ENCODE measurements at places on chromosomes 7 and 10.
A peak's percentile ranks its signal among the peaks of the same experiment; 100 is the strongest.

- no peak for DNase-seq
Observed at GRCh38 chr7:115145512-115145911, 223.6 kb downstream of the MDFIC start.

DNA sequence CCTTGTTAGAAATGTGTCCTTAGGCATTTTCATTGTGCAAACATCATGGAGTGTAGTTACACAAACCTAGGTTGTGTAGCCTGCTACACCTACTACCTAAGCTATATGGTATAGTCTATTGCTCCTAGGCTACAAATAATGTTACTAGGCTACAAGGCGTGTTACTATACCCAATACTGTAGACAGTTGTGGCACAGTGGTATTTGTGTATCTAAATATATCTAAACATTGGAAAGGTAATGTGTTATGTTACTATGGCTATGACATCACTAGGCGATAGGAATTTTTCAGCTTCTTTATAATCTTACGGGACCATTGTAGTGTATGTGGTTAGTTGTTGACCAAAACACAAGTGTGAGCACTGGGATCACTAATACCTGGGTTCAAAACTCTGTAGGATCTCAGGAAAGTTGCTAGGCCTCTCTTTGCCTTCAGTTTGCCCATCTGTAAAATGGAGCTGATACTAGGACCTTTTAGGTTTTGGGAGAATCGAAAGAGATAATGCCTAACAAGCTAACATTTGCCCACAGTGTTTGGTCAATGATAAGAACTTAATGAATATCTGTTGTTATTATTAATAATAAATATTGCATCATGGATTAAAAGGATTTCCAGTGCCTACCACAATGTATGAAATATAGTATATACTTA lies 2.7 kb downstream of the BICC1 start:
- no peak for DNase-seq

DNA sequence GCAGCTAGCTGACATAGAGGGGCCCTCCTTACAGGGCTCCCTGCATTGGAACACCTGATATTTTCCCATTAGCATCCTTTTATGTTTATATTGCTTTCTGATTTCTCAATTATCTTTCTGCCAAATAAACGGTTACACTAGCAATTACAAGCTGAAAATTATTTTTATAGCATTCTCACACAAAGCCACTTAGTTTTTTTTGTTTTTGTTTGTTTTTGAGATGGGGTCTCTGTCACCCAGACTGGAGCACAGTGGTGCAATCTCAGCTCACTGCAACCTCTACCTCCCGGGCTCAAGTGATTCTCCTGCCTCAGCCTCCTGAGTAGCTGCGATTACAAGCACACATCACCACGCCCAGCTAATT lies 9.9 kb upstream of the ZC3HAV1 start:
- no peak for DNase-seq

DNA sequence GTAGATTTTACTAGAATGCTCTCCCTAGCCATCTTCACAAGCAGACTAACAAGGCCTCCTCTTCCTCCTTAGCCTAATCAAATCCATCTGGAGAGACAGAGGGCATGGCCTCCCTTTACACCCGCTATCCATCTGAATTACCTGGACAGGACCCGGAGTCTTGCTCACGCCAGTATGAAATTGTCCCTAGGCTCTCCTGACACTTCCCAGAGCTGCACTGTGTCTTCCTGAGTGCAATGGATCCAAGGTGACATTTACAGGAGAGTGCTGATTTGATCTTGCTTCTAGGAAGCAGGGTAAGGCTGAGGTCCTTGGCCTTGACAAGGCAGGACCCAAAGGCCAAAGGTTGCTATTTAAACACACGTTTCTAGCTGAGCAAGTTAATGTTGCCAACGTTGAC lies 147.8 kb downstream of the HIBADH start:
- no peak for DNase-seq

- no peak for DNase-seq
Observed at GRCh38 chr10:42887734-42888503, 105.3 kb downstream of the BMS1 start.

GRCh38 chr7:79761876-79762429 lies 308.5 kb upstream of the MAGI2 start:
- no peak for DNase-seq

GRCh38 chr7:90715067-90715466 lies 118.9 kb downstream of the CDK14 start:
- no peak for DNase-seq

DNA sequence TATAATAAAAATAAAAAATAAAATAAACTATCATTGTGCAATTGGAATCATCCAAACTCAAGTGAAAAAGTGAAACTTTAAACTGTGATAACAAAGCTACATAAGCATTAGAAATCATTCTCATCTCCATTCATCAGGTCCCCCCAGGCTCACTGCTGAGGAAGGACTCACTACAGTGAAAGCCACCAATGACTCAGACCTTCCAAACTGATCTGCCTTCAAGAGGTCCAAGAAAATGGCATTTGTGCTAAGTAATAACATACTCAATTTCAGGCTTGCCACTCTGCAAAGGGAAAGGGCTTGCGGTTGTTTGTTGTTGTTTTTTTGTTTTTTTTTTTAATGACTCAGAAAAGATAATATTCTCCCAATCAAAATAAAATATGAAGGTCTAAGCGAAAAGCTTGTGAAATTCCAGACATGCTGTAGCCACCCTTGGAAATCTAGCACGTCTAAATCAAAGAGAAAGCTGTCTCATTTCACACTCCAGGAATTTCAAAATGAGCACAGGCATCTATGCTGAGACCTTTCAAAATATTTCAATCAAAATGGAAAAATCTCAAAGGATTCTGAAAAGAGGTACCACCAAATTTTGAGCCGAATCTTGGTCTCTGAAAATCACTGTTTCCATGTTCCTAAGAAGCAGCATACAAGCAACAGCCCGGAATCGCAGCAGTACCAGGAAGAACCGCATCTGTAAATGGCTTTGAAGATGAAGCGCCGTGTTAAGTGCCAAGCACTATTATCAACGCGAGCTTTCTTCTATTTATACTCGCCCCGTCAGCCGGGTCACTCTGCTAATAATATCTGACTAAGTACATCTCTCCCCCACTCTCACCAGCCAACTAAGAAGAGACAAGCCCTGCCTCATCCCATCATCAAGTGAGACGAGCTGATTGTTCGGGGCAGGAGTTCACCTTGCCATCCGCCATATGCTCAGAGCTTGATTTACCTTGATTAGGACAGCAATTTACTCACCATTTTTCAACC lies 13.5 kb downstream of the SFMBT2 start:
- DNase-seq = no peak

GRCh38 chr10:132890301-132890700 lies 52.1 kb downstream of the CFAP46 start:
- DNase-seq = no peak

- DNase-seq = no peak
Observed at GRCh38 chr10:123284022-123284421, 129.8 kb downstream of the BUB3 start.

- no peak for DNase-seq
Observed at GRCh38 chr10:90858461-90858968, 676 bp upstream of the HTR7 start.

GRCh38 chr7:105878746-105879605 lies 2.6 kb upstream of the ATXN7L1 start:
- peak; percentile 71 for DNase-seq

GRCh38 chr7:52462474-52462873 lies 573.0 kb upstream of the POM121L12 start:
- no peak for DNase-seq

DNA sequence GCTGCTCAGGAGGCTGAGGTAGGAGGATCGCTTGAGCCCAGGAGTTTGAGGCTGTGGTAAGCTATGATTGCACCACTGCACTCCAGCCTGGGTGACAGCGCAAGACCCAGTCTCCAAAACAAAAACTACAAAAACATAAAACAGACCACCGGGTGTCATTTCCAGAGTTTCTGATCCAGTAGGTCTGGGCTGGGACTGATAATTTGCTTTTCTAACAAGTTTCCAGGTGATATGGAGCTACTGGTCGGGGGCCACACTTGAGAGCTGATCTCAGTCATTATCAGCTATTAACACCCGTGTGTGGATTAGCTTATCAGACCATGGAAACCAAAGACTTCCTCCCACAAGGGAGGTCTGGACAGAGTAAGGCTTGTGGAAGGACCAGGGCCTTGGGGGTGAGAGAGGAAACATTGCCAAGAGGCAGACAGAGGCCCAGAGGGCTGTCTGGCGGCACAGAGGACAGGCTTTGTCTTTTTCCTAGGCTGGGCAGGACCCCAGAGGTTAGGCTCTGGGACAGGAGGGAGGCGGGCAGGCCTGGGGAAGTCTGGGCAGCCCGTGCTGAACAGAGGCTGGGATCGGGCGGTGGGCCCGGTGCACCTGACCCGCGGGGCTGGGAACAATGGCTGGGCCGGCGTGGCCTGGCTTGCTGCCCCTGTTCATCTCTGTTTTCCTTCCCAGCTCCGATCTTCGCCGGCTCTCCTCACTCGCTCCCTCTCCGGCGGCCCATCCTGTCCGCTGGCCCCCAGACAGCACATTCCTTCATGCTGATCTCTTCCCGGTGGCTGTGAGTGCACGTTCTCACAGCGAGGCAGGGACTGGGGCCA lies 25.2 kb downstream of the TMEM270 start:
- no peak for DNase-seq

DNA sequence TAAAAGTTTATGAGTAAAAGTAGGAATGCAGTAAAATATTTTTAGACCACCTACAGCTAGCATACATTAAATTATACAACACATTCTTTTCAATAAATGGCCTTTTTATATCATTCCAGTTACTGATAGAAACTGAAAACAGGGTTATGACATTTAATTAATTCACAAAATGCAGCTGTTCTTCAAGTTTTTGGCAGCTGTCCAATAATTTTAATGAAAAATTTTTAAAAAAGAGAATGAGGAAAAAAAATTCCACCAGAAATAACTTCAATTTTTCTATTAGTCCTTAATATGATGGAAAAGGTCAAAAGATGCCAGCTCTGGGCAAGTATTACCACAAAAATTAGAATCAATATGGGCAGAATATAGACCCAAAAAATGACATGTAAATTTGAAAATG lies 11.9 kb upstream of the LRRC72 start:
- DNase-seq = no peak

- DNase-seq = no peak
Observed at GRCh38 chr10:74936577-74937265, 110.3 kb downstream of the KAT6B start.

- DNase-seq = no peak
Observed at GRCh38 chr7:42197451-42197850, 39.6 kb downstream of the GLI3 start.

DNA sequence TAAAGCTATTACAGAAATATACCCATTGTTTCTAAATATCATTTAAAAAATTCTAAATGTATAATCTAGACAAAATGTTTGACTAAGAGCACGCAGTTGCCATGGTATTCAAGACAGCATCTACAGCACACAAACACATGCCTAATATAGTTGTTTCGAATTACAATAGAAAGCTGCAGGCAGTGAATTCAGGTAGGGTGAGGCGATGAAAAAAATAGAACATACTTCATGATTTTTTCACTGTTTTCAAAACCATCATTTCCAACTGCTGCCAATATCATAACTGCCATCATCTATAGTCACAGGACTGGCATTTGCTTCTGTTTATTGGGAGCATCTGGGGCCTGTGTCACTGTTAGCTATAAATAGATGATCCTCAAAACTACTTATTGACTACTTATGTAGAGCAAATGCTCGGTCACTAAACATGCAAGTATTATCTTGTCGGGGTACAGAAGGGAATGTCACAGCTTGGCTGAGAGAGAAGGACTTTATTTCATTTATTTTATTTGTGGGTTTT lies 34.4 kb upstream of the OTUD1 start:
- no peak for DNase-seq

- DNase-seq = no peak
Observed at GRCh38 chr7:55121249-55121648, 102.4 kb downstream of the EGFR start.

GRCh38 chr7:30787486-30787885 lies 16.3 kb downstream of the MINDY4 start:
- DNase-seq = no peak

DNA sequence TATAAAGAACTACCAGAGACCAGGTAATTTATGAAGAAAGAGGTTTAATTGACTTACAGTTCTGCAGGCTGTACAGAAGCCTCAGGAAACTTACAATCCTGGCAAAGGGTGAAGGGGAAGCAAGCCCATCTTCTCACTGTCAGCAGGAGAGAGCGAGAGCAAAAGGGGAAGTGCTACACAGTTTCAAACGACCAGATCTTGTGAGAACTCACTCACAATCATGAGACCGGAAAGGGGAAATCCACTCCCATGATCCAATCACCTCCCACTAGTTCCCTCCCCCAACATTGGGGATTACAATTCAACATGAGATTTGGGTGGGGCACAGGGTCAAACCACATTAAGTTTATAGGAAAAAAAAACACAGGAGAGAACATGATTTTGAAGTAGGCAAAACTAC lies 222.1 kb upstream of the SHH start:
- no peak for DNase-seq

DNA sequence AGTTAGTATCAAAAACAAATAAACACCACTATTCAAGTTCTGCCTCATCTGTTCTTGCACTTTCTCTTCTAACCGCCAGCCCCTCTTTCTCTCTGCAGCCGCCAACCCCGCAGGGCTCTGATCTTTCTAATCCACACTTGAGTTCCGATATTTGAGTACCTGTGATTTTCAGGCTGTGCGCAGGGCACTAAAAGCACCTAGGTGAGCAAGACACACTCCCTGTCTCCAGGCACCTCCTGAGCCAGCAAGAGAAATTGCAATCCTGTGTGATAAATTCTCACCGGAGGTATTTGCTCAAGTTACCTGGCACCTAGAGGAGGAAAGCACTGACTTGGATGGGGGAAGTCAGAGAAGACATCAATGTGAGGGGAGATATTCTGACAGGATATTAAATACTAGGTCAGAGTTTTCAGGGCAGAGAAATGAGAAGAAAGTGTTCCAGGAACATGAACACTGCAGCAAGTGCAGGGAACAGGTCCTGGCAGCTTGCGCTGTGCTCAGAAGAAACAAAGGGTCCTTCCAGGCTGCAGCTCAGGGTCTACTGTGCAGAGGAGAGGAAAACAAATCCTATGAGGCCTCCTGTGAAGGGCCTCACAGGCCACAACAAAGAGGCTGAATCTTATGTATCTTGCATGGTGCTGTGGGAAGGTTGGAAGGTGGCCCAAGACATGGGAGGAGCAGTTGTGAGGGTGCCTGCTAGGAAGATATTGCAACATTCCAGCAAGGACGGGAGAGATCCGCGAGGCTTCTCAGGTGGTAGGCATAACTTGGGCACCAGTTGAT lies 568.7 kb upstream of the MGMT start:
- DNase-seq = no peak

DNA sequence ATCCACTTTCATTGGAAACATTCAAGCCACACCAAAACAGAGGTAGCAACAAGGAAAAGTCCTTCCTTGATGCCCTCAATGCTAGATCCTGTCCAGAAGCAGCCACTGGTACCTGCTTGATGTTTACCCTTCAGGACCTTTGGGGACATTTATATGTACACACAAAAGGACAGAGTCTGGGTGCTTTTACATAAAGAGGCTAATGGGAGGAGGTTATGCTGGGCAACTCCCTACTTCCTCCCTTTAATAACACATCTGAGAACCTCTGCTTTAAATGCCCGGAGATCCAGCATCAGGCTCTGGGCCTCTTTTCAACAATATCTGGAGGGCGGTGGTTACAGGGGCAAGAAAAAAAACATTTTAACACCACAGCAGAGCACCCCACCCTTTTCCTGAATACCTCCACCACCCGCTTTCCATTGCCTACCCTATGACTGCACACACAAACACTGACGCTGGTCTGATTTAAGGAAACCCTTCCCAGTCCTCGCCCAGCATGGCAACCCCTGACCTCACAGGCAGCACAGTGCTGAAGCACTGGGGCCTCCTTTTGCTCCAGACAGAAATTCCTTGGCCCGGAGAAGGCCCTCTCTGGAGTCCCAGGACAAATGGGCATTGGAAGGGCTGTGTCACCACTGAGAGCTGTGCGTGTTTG lies 39.3 kb upstream of the DUSP5 start:
- DNase-seq = no peak

Data from cerebellar cortex (tissue), 1 donor.